ENCODE measurements at places on chromosomes 16 and 17.

DNA sequence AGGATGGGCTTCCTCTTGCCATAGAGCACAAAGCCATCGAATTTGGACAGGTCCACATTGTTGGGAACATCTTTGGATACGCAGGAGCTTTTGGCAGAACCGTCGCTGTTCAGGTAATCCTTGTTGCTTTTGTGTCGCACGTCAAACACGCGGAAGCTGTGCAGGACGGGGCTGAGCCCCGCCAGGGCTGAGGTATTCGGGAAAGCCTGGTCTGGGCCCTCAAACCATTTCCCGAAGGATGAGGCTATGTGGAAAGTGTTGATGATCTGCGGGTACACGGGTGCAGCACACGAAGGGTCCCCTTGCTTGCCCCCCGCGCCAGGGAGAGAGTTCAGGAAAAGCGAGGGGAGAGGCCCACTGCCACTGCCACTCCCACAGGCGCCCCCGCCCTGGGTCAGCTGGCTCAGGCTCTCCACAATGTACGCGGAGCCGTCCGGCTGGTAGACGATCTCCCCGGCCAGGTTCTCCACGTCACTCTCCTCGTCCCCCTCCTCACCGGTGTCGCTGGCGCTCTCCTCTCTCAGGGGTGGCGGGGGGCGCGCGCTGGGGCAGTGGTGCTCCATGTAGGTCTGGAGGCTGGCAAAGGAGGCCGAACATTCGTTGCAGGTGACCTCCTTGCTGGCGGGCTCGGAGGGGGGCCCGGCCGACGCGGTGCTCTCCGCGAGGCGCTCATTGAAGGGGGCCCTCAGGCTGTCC lies 88.5 kb downstream of the ZFHX3 start:
- no peak for DNase-seq

- DNase-seq = no peak
Measured at GRCh38 chr16:49542946-49543630, 169.5 kb downstream of the C16orf78 start.

GRCh38 chr16:48687421-48688038 lies 77.5 kb upstream of the N4BP1 start:
- DNase-seq = no peak

- DNase-seq = no peak
Measured at GRCh38 chr17:5820721-5821456, 236.6 kb upstream of the NLRP1 start.

DNA sequence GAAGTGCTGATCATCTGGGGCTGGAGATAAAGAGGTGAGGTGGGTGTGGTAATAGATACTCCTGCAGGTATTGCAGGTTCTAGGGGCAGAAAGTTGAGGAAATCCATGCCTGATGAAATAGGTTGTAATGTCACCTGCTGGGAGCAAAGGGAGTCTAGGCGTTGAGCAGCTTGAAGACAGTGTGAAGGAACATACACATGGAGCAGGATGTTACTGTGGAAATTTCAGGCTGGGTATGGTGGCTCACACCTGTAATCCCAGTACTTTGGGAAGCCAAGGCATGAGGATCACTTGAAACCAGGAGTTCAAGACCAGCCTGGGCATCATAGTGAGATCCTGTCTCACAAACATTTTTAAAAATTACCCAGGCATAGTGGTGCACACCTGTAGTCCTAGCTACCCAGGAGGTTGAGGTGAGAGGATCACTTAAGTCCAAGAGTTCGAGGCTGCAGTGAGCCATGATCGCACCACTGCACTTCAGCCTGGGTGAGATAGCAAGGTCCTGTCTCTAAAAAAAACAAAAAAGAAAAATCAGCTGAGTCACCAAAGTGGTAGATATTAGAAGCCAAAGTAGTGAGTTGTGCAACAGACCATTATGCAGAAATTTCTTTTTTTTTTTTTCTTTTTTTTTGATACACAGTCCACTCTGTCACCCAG lies 9.1 kb upstream of the CRYBA1 start:
- no peak for DNase-seq

GRCh38 chr16:85729452-85730185 lies 21.3 kb downstream of the C16orf74 start:
- DNase-seq = no peak

GRCh38 chr16:56849690-56850680 lies 15.0 kb upstream of the SLC12A3 start:
- DNase-seq = no peak

GRCh38 chr17:16435925-16436886 lies 20.8 kb downstream of the TRPV2 start:
- no peak for DNase-seq

GRCh38 chr16:57634171-57634570 lies 5.7 kb downstream of the ADGRG1 start:
- DNase-seq = no peak

DNA sequence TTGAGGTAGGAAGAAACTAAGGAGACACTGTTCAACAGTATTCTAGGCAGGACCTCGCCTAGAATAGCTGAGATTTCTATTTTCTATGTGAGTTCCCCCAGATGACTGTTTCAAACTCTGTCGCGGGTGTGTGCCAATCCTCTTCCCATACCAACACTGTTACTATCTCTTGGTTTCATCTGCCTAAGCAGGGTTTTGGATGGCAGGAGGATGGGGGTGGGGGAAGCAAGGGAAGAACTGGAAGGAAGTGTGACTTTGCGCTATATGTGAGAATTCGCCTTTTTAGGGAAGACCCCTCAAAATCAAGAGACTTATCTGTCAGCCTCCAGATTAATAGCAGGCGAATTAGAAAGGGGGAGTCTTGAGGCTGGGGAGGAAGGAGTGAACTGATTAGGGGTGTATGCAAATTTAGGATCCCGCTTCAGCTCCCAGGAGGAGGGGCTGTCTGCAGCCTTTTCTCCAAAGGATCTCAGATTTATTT lies 521 bp upstream of the G6PC3 start:
- DNase-seq = no peak

- DNase-seq = no peak
Measured at GRCh38 chr17:57984261-57984890, 3.7 kb downstream of the VEZF1 start.

GRCh38 chr16:72473631-72474030 lies 301.7 kb upstream of the PMFBP1 start:
- no peak for DNase-seq

DNA sequence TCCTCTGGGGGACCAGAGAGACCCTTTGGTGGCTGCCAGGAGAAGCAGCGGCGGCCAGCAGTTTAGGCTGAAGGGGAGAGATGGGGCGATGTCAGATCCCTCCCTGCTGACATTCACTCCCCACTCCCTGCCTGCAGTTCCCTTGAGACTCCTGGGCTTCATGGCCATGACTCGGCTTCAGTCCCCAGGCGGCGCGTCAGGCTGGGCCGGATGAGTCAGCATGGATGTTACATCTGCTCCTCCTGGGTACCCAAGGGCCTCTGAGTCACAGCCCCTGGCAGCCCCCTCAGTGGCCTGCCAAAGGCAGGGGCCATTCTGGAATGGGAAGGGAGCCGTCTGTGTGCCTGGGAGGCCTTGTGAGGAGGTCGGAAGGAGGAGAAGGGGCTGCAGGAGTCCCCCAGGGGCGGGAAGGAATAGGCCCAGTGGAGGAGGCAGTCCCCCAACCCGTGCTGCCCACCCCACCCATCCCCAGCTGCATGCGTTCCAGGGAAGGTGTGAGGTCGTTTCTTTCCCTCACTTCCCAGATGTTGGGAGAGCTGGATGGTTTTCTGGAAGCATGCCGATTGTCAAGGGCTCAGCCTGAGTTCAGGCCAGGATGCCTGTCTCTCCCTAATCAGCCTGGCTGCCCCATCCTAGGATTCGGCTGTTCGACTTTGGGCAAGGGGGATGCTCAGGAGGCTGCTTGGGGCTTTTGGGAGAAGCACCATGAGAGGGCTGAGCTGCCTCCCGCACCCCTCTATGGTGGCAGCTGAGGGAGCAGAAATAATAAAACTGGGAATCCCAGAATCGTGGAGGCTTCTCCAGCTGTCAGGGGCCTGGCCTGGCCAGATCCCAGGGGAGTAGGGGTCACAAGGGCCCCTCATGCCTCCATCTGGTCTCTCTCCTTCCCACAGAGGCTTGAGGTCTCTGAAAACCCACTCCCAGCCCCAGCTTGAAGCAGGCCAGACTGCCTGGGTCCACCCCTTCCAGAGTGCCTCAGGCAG lies 9.7 kb downstream of the RHBDL3 start:
- DNase-seq = no peak

GRCh38 chr17:22459953-22460350 lies 767.6 kb downstream of the KCNJ18 start:
- no peak for DNase-seq

DNA sequence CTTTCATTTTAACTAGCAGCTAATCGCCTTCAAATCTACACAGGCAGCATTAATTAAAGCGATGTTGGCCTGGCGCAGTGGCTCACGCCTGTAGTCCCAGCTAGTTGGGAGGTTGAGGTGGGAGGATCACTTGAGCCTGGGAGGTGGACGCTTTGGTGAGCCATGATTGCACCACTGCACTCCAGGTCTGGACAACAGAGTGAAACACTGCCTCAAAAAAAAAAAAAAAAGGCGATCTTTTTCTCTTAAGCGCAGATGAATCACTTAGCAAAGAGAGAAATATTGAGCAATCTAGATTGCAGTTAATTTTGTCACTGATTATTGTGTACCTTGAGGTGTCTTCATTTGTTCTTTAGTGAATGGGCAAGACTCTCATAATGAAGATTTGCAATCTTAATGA lies 12.4 kb downstream of the SNTB2 start:
- no peak for DNase-seq

- no peak for DNase-seq
Measured at GRCh38 chr17:72063262-72063661, 57.6 kb upstream of the SOX9 start.
